Mucosa of gallbladder (tissue), 1 donor: ENCODE measurements at places on chromosomes 1 and 21. TPM values are rescaled to one million over a fixed set of nuclear protein-coding genes. Genes with fewer than 3 reads are reported as not detected.

GRCh38 chr1:43839056-43839455 lies 94.5 kb upstream of the ARTN start:
- no peak for DNase-seq

DNA sequence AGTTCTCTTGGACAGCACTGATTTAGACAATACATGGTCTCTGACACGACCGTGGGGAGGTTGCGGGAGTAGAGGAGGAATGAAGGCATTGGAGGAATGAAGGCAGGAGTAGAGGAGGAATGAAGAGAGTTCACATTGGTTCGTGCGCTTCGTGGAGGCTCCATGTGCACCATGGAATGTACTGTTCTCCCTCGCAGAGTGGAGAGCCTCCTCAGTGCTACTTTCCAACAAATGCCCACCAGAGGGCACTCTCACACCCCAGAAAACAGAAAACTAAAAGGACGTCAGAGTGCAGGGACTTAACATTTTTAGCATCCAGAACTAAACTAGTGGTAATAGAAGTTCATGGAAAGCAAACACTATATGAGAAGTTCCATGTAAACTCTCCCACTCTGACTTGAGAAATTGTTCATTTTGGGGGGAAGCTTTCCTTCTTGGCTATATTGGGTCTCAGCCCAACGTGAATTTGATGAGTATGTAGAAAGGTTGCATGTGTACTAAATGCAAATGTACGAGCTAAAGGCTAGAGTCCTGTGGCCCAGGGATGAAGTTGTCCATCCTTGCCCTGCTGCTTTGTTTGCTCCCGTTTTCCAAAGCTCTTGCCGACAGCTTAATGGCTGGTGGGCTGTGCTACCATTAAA lies 211.6 kb downstream of the LMX1A start:
- DNase-seq = peak; percentile 55

GRCh38 chr1:61058483-61059245 lies 23.7 kb upstream of the NFIA start:
- DNase-seq = no peak

TMPRSS15 gene
- total RNA-seq = not detected

- DNase-seq = no peak
Measured at GRCh38 chr1:100065969-100066227, 66.8 kb downstream of the SASS6 start.

GRCh38 chr21:45893740-45894449 lies 87.7 kb upstream of the COL6A1 start:
- no peak for DNase-seq

GRCh38 chr21:36005879-36006400 lies 54.4 kb downstream of the SETD4 start:
- DNase-seq = no peak

S100A7A gene
- not detected for total RNA-seq

DNA sequence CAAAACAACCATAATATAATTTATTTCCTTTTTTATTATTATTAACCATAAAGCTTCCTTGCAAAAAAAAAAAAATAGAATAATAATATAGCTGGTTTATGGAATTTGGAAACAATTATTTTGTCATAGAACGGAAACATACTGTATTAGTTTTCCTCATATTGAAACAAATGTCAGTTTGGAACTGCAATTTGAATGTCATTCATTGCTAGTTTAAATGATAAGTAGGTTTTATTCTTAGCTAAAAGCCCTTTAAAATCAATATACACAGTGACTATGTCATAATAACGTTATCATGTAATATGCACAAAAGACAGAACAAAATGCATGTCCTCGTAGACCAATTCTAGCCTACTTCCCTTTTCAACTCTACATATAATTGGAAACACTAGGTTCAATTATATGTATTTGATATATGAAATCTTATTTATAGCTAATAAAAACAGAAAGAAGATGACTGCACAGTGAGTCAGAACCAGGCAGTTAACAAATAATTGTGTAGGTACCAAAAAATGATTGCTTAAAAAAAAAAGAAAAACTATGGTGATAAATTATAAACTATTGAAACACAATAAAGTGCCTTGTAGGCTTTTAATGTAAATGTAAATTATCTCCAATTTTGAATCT lies 85.2 kb upstream of the EXO1 start:
- DNase-seq = no peak

OR10Z1 gene
- not detected for total RNA-seq

PDZK1IP1 gene
- total RNA-seq = 91.1 TPM

- no peak for DNase-seq
Measured at GRCh38 chr21:44820851-44821250, 3.0 kb upstream of the SUMO3 start.

HORMAD1 gene
- not detected for total RNA-seq

TAF1A gene
- total RNA-seq = 7.5 TPM

- DNase-seq = no peak
Measured at GRCh38 chr1:54977533-54978297, 2.7 kb upstream of the TMEM61 start.

GRCh38 chr1:200625381-200625824 lies 4.9 kb upstream of the KIF14 start:
- no peak for DNase-seq

DNA sequence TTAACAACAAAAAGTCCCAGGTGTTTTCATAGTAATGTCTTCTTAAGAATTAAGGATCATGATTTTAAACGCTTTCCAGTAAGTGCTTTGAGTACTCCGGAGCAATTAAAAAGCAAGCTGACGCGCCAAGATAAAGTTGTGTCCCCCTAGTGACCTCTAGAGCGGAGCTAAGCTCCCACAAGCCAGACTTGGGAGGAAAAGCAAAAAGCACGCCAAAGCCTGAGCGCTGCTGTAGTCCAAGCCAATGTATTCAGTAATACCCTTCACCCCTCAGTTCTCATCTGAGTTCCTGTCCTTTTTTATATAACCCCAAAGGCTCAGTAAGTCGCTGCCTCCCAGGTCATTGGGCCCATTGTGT lies 3.5 kb upstream of the SLC44A5 start:
- DNase-seq = no peak

GRCh38 chr1:232213928-232214327 lies 416.0 kb downstream of the SIPA1L2 start:
- DNase-seq = no peak

CCDC27 gene
- total RNA-seq = not detected
